EH (cell line): ENCODE measurements at places on chromosomes 4 and X.

DNA sequence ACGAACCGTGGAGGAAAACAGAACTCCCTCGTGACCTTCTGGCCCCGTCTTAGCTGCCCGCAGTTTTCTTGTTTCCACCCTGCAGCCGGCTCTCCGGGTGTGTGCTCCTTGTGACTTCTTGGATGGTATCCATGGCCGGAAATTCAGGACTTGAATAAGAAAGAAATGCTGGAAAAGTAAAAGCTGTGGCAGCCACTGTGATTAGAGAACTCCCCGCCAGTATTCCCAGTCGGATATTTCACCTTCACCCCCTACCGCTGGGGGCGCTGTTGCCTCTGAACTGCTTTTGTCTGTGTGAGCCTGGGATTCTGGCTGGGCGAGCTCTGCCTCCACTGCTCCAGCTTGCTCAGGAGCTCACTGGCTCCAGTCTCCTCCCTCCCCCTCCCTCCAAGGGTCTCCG is 41.5 kb upstream of the CYP4V2 start:
- DNase-seq, result no peak

DNA sequence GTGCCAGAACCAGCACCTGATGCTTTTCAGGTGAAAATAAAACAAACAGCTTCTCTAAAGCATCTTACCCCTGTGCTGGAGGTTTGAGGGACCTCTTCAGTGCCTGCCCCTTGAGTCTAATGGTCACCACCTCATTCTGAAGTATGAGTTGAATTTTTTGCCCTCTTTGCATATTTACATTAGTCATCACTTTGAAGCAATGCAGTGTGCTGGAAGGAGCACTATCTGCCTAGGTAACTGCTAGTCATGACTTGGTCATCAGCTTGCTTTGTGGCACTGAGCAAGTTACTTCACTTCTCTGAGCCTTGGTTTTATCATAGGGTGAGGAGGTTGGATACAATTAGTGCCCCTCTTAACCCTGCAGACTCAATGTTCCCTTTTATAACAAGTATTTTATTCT is 44.9 kb downstream of the SPATA18 start:
- DNase-seq, result no peak

DNA sequence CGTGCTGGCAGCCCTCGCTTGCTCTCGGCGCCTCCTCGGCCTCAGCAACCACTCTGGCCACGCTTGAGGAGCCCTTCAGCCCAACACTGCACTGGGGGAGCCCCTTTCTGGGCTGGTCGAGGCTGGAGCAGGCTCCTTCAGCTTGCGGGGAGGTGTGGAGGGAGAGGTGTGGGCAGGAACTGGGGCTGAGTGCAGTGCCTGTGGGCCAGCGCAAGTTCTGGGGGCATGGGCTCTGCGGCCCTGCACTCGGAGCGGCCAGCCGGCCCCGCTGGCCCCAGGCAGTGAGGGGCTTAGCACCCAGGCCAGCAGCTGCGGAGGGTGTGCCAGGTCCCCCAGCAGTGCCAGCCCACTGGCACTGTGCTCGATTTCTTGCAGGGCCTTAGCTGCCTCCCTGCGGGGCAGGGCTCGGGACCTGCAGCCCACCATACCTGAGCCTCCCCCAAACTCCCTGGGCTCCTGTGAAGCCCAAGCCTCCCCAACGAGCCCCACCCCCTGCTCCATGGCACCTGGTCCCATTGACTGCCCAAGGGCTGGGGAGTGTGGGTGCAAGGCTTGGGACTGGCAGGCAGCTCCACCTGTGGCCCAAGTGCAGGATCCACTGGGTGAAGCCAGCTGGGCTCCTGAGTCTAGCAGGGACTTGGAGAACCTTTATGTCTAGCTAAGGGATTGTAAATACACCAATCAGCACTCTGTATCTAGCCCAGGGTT is 556.8 kb downstream of the GABRG1 start:
- no peak for DNase-seq

- no peak for DNase-seq
Observed at GRCh38 chrX:37955273-37955672, 51.1 kb upstream of the SYTL5 start.

DNA sequence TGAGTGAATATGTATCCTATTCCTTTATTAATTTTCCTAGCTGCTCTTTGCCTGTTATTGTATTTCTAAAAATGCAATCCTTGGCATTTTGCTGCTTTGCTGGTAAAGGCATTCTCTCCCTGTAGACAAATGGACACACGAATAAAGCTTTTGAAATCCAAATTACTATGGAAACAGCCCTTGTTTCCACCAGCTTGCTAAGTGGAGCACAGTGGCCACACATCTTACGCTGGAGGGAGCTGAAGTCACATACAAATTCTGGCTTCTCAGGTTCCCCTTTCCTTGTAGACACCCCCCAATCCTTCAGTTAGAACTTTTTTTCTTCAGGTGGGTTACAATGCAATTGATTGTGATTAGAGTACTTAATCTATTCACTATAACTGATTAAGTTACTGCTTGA is 66.2 kb downstream of the AGA start:
- DNase-seq, result no peak

GRCh38 chr4:159946983-159947615 is 844.2 kb downstream of the RAPGEF2 start:
- DNase-seq, result peak; percentile 42

- DNase-seq, result peak; percentile 74
Observed at GRCh38 chr4:169791527-169792156, 33.9 kb upstream of the HPF1 start.

DNA sequence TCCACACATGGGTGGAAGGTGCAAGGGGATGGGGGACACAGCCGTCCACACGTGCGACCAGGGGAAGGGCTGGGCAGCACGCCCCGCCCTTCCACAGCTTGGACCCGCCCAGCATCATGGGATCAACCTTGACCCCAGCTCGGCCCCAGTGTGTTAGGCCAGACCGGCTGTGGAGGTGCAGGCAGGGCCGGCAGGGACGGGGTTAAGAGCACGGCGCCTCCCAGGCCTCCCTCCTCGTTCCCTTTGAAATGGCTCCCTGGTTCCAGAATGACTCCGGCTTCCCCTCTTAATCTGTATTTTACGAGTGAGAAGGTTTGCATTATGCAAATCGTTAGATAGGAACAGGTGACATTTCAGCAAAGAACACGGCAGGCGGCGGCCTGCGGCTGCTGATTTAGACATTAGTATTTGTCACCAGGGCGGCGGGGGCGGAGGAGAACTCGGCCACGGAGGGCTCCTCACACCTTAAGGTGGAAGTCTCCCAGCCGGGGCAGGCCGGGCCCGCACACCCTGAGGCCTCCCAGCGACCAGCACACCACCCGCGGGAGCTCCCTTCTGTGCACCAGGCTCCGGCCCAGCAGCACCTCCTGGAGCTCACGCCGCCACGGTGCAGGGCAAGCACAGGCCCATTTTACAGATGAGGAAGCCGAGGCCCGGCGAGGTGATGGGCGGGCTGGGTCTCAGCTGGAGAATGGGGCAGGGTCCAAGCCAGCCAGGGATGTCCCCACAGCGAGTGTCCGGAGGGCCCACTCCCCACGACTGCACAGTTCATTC is 116.1 kb downstream of the FAM53A start:
- no peak for DNase-seq

- no peak for DNase-seq
Observed at GRCh38 chrX:38960137-38960536, 158.9 kb downstream of the MID1IP1 start.

DNA sequence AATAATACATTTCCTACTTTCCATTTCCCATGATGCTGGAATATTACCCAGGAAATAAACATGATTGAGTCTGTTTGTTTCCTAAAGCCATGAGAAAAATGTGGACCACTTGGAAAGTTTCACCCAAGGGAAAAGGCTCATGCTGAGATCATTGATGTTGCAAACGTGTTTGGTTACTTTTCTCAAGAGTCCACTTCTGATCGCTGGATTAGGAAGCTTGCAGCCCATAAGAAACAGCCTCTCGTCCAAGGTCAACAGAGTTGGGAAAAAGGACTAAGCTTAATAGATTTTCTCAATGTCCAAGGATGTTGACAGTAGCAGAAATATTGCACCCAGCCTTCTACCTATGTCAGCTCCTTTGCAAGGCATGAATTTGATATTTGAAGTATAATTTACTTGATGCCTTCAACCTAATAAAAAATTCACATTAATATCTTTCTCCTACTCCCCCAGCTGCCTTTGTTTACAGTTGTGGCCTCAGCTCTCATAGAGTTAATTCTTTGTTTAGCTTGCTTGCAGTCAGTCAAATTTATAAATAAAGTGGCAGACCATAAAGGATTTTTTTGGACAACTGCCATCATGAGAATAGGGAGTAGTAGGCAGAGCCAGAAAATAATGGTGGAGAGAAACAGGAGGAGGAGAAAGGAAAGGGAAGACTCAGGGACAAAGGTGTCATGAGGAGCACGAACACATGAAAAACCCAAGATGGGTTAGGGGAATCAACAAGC is 65.6 kb upstream of the BLTP1 start:
- no peak for DNase-seq

DNA sequence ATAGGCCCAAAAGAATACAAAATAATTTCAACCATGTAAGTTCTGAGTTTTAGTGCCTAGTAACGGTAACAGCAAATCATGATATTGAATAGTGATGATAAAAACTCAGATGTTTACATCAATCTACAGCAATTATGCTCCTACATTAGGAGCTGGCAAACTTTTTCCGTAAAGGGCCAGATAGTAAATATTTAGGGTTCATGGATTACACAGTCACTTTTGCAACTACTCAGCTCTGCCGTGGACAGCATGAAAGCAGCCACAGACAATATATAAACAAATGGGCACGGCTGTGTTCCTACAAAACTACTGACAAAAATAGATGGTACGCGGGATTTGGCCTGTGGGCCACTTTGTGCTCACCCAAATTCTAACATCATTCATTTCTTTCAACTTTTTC is 167.8 kb upstream of the NAP1L5 start:
- no peak for DNase-seq

GRCh38 chr4:183600189-183600685 is 58.7 kb downstream of the RWDD4 start:
- DNase-seq, result peak; percentile 28

- peak; percentile 46 for DNase-seq
Observed at GRCh38 chr4:182427554-182427953, 184.4 kb downstream of the TENM3 start.

DNA sequence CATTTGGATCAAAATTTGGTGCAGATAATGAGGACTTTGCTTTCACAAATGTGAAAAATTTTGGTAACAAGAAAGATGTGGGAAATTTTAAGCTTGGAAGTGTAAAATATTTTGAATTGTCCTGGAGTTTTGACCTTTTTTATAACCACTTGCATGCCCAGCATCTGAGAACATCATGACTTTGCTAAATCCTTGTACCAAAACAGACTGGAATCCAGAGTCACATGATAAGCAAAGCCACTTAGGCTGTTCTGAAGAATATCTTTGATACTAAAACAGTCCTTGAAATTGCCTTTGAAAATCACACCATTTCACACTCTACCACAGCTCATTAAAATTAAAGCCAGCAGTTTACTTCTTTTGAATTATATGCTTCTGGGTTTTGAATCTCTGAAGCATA is 2.5 kb upstream of the PPM1K start:
- peak; percentile 33 for DNase-seq

DNA sequence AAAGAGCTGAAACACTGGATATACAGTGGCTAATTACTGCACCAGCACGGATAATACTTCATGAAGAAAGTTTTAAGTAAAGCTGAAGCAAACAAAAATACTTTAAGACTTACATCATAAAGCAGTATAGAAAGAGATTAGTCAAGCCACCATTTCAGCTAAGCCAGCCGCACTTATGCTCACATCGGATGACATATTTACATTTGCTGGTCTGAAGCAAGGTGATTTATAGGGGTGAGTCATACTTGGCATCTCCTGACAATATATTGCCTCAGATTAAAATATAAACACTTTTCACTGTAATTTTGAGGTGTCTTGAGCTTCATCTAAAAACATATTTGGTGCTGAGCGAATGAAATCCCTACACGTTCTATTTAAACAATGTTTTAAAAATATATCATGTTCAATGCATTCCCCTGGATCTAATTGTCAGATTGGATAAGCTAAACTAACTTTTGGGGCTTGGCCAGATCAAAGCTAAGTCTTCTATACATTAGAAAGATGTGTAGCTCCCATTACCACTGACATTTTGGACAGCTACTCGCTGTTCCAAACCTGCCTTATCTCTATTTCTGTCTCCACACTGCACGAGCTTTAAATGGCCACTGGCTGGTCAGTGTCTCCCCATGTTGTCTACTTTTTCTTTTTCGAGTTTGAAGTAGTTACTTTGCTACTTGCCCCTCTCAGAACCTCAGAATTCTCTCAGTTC is 103.2 kb downstream of the VCX2 start:
- DNase-seq, result no peak

- DNase-seq, result peak; percentile 38
Observed at GRCh38 chr4:127809173-127809800, 27.2 kb downstream of the HSPA4L start.

DNA sequence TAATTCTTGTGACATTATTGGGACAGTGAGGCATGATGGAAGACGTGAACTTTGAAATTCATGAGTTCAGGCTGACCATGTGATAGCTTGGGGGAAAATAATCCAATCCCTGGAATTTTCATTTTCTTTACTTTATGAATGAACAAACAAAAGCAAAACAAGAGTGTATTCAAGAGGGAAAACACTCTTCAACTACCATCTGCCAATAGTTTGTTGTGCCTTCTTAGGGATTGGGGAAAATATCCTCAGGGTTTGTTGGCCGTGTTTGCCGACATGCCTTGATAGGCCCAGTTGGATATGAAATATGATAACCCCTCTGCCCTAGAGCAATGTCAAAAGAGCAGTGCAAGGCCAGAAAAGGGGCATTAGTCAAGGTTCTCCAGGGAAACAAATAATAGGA is 80.8 kb upstream of the CLNK start:
- DNase-seq, result no peak

GRCh38 chr4:109754093-109754857 is 24.4 kb upstream of the PLA2G12A start:
- DNase-seq, result no peak

DNA sequence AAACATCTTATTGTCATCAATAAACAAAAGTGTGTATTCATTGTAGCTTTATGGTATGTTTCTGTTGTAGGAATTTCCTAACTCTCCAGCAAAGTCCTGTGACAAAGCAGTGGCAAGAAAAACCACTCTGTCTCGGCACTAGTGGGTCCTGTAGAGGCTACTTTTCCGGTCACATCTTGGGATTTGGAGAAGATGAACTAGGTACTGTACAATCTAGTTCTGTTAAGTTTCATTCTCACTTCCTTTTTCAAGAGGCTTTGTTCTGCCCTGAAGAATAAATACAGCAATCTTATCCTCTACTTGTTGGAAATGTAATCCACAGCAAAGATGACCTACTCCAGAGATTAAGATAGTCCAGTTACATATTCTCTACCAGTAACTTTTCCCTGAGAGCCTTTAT is 69.3 kb downstream of the HHIP start:
- no peak for DNase-seq
